ENCODE measurements at places on chromosomes 5 and 9.
A peak's percentile ranks its signal among the peaks of the same experiment; 100 is the strongest.

DNA sequence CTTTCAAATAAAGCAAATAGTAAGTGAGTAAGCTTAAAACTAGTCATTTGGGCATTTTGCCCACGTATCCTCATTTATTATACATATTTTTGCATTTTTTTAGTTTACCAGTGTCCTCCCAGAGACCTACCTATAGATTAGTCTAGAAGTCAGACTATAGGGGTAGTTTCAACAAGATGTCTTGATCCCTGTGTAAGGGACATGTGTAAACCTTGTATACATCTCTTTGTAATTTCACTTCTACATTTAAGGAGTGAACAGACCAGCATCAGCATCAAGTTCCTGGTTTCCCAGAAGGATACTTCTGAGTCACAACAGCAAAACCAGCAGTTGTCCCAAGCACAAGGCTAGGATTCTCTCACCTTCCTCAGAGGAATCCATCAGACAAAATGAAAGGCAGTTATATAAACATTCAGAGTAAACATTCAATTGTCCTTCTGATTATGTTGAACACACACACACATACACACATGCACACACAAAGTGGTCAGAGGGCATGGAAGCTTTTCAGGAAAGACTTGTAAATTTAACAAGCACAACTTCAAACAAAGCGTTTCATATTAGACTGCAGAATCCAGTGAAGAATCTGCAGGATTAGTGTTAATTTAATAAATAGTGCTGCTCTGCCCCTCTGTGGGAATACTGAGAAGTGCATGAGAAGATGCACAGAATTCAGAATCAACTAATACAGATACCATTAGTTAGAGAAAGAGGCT lies 55.4 kb downstream of the HINT1 start:
- no peak for DNase-seq

- DNase-seq = no peak
Measured at GRCh38 chr5:72314571-72315172, 5.4 kb downstream of the MRPS27 start.

DNA sequence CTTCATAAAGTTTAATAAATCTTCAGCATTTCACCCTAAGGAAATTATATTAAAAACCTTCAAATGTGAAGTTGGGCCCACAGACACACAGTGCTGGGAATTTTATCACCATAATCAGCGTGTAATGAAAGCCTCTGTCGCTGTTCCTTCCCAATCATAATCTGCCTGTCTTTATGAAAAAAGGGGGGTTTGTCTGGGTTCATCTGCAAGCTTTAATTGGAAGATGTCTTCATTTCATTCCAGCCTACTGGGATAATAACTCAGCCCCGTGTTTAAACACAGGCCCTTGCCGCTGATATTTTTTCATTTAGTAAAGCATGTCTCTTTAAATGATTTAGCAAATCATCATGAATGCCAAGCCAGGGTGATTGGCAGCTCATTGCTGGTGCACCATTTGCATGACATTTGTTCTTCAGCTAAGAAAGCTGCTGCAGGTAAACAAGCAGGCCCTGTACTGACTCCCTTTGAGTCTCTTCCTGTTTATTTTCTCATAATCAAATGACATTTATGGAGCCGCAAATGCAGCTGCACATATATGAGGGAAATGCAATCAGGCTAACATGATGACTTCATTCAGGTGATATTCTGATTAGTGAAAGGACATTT lies 362.9 kb upstream of the TLE4 start:
- no peak for DNase-seq

DNA sequence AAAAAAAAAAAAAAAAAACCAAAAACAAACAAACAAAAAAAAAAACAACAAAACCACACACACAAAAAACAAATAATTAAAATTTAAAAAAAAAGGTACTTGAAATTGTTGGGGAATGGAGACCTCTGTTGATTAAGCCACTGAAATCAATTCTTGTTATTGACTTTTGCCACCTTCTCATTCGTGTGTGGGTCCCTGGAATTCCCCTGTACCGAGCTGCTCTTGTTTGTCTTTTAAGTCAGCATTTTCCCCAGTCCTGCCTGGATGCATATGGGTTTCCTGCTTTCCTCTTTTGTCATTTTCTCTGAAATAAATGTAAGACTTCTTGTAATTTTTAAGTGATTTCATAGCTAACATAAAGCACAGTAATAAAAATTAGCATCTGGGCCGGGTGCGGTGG lies 45.5 kb downstream of the GPBP1 start:
- DNase-seq = peak; percentile 22

- DNase-seq = no peak
Measured at GRCh38 chr9:14314424-14314928, 535 bp upstream of the NFIB start.

GRCh38 chr5:34499001-34499734 lies 157.0 kb upstream of the RAI14 start:
- no peak for DNase-seq

- no peak for DNase-seq
Measured at GRCh38 chr9:114124666-114125475, 25.8 kb upstream of the KIF12 start.

GRCh38 chr5:17403695-17404490 lies 94.1 kb upstream of the TAF11L2 start:
- no peak for DNase-seq

GRCh38 chr5:127707209-127707608 lies 4.0 kb downstream of the CCDC192 start:
- no peak for DNase-seq

DNA sequence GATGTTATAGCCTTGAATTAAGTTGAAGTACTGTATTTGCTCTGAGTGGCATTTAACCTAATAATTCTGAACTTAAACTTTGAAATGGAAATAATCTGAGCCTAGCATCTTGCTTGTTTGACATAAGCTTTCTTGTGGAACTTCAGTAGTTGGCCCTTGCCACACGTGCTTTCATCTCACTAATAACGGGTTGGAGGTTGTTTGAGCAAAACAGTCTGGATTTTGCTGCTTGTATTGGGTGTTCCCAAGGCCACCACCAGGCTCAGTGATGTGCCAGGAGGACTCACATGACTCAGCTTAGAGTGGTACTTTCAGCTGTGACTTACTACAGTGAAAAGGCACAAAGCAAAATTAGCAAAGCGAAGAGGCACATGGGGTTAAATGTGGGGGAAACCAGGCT lies 35.7 kb downstream of the SECISBP2 start:
- DNase-seq = no peak

DNA sequence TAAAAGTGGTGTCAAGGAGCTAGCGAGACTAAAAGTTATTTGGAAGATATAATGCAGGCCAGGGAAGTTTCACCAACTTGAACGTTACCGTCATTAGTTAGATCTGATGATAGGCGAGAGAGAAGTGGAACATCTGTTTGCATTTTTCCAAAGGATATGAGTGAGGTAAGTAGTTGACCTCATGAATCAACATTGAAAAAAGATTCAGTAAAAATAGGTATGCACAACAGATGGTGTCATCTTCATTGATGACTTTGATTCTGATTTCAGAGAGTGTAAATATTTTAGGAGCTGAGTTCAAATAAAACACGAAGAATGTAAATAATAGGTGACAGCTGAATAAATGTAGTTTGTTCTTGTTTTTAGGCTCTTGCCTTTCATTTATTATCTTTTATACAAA lies 998.9 kb upstream of the CDH6 start:
- no peak for DNase-seq

DNA sequence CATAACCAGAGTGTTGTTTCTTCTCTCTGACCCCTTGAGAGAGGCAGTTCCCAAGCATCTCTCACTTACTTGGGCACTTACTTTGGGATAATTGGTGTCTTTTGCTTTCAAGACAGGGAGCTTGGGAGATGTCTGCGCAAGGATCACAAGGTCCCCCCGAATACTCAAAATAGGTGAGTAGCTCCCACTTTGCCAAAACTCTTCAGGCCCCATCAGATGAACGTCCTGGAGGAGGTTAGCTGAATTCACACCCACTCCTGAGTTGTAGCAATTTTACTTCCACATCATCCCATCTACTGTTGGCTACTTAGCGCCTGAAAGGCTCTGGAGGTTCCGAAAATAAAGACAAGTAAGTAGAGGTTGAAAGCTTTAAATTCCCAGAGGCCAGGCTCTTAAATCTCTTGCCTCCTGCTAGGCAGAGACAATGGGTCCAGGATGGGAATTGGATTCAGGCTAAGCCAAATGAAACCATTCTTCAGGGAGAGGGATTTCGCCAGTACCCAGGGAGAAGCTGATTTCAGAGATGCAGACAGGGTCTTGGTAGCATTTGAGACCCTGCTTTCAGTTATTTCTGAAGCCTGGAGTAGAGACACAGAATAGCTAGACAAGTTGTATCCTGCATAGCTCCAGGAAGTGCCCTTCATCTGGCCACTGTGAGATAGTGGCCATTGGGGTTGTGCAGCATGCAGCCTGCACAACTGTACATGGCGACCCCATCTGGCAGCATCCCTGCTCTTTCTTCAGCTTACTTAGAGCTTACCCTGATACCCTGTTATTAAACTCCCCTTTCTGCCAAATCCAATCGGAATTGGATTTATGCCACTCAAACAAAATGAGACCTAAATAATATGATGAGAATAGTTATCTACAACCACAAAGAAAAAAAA lies 60.1 kb downstream of the BOD1 start:
- no peak for DNase-seq

- DNase-seq = no peak
Measured at GRCh38 chr9:100351508-100351907, 1.2 kb downstream of the TEX10 start.

DNA sequence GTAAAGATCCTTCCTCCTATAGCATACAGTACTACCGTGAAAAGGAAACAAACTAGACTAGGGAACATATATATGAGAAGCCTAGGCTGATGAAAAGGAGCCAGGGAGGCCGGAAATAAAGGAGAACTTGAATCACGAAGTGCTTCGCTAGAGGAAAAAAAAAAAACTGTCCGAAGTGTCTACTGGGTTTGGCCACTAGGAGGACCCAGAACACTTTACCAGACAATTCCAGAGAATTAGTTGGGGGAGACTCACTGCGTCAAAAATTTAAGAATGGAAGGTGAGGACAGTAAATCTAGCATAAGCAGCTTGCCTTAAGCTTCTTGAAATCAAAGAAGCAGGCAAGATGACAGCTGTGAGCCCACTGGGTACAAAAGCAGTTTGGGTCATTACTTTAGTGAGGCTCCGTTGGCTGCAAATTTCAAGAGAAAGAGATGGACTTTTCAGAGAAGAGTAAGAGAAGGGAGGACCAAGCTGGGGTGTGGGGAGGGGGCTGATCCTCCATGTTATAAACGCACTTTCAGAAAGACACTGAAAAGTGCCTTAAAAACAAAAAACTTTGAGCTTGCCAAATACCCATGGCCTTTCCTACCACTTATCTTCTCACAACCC lies 47.4 kb downstream of the P4HA2 start:
- DNase-seq = no peak

GRCh38 chr9:95736891-95737522 lies 138.5 kb upstream of the ERCC6L2 start:
- DNase-seq = no peak

GRCh38 chr5:135715267-135716055 lies 119.0 kb upstream of the SLC25A48 start:
- no peak for DNase-seq

DNA sequence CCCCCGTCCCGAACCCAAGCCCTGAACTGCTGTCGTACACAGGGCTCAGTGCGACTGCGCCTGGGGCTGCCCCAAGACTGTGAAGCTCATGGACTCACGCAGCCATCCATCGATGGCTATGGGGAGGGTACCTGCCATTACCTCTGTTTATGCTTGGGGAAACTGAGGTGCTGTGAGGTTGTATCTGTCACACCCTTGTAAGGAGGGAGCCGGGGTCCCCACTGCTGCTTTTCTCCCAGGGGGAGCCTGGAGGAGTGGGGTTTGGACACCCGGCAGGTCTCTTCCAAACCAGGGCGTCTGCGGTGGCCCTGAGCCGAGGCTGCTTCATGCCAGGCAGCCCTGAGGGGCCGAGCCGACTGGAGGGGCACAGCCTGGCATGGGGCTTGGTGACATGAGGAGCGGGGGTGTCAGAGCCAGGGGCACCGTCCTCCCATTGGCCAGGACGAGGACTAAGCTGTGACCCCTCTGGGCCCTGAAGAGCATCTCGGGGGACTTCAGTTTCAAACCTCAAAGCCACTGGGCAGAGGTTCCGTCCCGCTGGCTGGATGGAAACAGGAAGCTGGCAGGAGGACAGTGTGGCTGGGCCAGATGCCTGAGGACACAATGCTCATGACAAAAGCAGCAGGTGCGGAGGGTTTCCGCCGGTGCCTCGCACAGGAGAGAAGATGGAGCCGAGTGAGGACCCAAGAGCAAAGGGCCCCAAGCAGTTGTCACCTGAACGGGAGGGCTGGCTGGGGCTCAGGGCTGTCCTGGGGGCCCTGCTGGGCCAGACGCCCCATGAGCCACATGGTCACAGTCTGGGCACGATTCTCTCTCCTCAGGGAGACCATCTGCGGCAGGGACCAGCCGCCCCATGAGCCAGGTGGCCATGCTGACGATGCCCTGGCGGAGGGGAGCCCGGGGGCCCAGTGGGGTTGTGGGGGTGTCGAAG lies 54.4 kb upstream of the EXOC3 start:
- DNase-seq = no peak

- DNase-seq = no peak
Measured at GRCh38 chr5:42285230-42285629, 138.0 kb upstream of the GHR start.

DNA sequence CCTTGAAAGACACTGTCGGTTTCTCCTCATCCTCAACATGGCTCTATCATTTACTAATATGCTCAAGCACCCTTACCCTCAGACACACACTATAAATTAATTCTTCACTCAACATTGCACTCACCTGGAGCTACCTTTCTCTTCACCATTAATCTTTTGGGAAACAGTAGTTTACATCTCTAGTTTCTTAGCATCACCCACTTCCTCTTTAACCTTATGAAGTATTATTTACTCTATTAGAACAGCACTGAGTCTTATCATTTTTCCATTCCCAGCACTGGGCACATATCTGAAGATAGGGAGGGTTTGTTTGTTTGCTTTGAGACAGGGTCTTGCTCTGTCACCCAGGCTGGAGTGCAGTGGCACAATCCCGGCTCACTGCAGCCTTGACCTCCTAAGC lies 213.5 kb downstream of the SMARCA2 start:
- DNase-seq = no peak

DNA sequence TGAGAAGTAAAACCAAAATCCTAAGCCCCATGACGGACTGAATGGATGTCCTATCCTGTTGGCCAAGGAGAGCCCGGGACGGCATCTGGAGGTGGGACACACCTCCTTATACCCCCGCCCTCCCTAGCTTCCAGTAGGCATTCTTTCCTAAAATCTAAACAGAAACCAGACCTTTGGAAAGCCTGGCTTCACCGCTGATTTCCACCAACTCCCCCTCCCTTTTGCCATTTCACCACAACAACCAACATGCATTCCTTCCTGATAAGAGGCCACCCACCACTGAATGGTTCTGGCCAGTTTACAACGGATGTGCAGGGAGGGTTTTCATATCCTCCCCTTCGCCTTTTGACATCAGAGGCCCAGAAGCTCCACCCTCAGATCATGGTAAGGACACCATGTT lies 9.2 kb upstream of the RARS1 start:
- DNase-seq = no peak

- DNase-seq = no peak
Measured at GRCh38 chr9:120390637-120391190, 189.3 kb downstream of the CDK5RAP2 start.

- DNase-seq = no peak
Measured at GRCh38 chr5:34570721-34571676, 85.1 kb upstream of the RAI14 start.
